ENCODE measurements at places on chromosomes 5 and 9.

- no peak for DNase-seq
Observed at GRCh38 chr9:105911104-105911911, 217.0 kb downstream of the TMEM38B start.

GRCh38 chr5:31738199-31738598 is 99.3 kb downstream of the PDZD2 start:
- DNase-seq = no peak

DNA sequence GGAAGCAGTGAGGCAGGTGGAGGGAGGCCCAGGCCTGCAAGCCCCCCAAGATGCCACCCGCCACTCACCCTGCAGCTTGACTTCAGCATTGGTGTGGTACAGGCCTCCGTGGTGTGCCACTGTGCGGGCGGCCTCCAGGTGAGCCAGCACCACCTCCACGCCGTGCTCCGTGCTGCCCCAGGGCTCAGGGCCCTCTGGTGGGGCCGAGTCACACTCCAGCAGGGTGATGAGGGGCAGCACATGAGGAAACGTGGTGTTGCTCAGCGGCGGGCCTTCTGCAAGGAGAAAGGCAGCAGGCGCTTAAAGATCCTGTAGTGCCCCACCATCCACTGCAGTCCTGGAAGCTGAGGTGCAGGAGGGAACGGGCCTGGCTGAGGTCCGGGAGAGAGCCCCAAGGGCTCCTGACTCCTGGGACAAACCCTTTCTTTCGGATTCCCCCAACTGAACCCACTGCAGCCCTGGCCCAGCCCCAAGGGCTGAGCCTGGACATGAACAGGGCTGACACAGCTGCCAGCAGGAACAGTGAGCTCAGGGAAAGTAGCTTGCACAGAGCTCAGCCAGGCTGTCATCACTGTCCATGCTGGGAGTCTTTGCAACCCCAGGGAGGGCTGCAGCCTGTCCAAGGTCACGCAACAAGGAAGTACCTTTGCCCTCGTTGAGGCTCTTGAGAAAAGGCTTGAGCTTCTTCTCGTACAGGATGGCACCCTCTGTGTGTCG is 4.7 kb upstream of the TOR2A start:
- no peak for DNase-seq

DNA sequence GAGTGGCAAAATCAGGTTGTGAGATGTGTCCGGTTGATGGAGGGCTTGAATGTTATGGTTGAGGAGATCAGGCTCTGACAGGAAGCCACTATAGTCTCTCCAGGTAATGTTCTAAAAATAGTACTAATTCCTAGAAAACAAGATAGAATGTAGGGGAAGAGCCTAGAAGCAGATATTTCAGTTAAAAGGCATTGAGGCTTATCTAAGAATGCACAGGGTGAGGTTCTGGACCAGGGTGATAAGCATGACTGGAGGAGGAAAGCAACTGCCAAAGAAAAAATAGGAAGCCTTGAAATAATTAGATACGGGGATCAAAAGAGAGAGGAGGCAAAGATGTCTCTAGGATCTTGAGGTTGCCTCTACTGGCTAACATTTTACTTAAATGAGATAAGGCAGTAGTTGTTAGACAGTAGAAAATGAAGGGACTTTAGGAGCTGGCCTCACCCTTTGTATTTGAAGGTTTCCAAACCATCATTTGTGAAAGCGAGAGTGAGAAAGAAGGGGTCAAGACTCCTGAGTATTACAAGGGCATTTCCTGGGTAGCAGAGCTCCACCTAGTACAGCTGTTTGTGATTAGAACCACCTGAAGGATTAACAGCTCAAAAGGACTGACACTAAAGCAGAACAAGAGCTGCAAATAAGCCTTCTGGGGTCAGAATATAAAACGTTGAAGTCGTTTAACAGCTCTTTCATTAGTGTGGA is 15.4 kb upstream of the ARL15 start:
- DNase-seq = no peak

GRCh38 chr5:65835191-65835590 is 91.2 kb upstream of the ERBIN start:
- DNase-seq = no peak

- no peak for DNase-seq
Observed at GRCh38 chr9:122274055-122274454, 9.4 kb downstream of the MRRF start.

GRCh38 chr5:36610621-36611020 is 4.2 kb downstream of the SLC1A3 start:
- no peak for DNase-seq

- DNase-seq = no peak
Observed at GRCh38 chr9:74463825-74464224, 33.3 kb upstream of the RORB start.

DNA sequence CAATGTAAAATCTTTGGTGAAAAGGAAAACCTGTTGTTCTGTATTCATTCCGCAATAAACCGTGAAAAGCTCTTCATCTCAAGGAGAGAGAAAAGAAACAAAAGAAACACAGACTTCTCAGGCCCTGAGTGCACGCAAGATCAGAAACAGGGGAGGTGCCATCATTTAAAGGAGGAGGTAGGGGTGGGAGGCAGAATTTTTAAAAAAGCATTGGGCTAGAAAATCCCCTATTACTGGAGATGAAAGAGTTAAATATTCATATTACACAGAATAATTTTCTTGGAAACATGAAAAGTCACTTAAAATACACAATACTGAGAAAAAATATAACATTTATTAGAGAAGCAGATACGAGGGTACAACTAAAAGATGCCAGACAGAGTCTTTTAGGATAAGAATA is 56.3 kb downstream of the USP20 start:
- DNase-seq = no peak

DNA sequence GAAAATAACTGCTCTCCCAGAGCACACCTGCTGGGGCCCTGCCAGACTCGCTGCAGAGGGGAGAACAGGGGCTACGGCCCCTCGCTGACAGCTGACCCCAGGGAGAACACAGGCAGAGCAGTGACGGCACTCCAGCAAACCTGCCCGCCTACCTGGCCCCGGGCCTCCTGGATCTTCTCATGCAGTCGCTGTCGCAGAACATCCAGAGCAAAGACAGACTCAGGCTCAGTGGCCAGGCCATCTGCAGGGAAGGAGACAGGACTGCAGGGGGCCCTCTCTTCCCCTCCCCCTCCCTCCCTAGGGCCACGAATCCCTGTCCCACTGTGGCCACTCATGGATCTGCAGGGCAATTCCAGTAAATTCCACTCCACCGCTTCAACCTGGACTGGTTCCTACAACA is 2.4 kb downstream of the SURF6 start:
- no peak for DNase-seq

GRCh38 chr5:75366787-75367186 is 29.8 kb downstream of the HMGCR start:
- no peak for DNase-seq

DNA sequence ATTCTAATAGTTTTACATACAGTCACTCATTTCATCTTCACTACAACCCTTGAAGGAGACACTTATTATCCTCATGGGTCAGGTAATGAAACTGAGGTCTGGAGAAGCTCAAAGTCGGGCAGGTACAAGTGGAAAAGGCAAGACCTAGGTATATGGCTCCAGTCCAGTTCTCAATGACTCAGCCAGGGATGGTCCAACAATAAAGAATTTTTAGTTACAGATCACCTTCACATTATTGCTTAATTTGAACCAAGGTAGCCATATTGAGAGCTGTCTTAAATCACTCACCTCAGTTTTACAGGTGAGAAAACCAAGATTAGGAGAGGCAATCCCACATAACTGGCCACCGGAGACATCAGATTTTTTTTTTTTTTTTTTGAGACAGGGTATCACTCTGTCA is 55.4 kb downstream of the PTPN3 start:
- no peak for DNase-seq

GRCh38 chr9:121700832-121701419 is 49.5 kb downstream of the DAB2IP start:
- DNase-seq = no peak

- peak; percentile 83 for DNase-seq
Observed at GRCh38 chr5:17096952-17097695, 120.3 kb upstream of the BASP1 start.
